Pericardium fibroblast (primary cell): ENCODE measurements at places on chromosomes 2 and 18. TPM values are rescaled to one million over a fixed set of nuclear protein-coding genes. Genes with fewer than 3 reads are reported as not detected.

The ARHGAP25 gene
- 1.8 and 6.4 TPM in 2 replicates for total RNA-seq

The MCEE gene
- 12.3 and 13.8 TPM in 2 replicates for total RNA-seq

The MAP2 gene
- 6.8 and 14.4 TPM in 2 replicates for total RNA-seq

The TUBA3D gene
- total RNA-seq: not detected in 2 replicates

The PPP1R1C gene
- total RNA-seq: 1.6 TPM in 1 of 2 replicates, not detected in the other
